ENCODE measurements at places on chromosomes 13 and 19. TPM values are rescaled to one million over a fixed set of nuclear protein-coding genes. Genes with fewer than 3 reads are reported as not detected.

FGF21 gene
- total RNA-seq = not detected

DAND5 gene
- total RNA-seq = not detected

RNF113B gene
- total RNA-seq = not detected

NCLN gene
- 86.3 TPM for total RNA-seq

SLC6A16 gene
- total RNA-seq = 2.2 TPM

CAPN12 gene
- total RNA-seq = 3.6 TPM

HIF3A gene
- total RNA-seq = not detected

DNA sequence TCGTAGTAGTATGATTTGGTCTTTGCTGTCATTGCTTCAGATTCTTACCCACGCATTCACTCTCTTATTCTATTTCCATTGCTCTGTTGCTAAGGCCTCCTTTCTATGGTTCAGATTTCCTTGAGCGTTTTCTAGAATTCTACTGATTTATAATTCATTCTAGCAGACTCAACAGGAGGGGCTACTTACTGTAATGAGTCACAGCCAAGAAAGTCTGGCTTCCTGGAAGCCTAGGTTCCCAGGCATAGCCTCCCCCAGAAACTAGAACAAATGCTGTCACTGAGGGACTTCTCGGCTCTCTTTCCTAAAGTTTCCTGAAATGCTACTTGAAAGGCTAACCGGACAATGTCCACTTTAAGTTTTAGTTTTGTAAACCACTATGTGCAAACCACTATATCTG lies 47.7 kb upstream of the SPATA13 start:
- H3K4me1 ChIP-seq = peaks cover 11% of the 10 kb centered on the region
- H3K27me3 ChIP-seq = peaks cover 33% of the 10 kb centered on the region
- DNase-seq = no peak
- H3K27ac ChIP-seq = no peak overlapping the region

DNA sequence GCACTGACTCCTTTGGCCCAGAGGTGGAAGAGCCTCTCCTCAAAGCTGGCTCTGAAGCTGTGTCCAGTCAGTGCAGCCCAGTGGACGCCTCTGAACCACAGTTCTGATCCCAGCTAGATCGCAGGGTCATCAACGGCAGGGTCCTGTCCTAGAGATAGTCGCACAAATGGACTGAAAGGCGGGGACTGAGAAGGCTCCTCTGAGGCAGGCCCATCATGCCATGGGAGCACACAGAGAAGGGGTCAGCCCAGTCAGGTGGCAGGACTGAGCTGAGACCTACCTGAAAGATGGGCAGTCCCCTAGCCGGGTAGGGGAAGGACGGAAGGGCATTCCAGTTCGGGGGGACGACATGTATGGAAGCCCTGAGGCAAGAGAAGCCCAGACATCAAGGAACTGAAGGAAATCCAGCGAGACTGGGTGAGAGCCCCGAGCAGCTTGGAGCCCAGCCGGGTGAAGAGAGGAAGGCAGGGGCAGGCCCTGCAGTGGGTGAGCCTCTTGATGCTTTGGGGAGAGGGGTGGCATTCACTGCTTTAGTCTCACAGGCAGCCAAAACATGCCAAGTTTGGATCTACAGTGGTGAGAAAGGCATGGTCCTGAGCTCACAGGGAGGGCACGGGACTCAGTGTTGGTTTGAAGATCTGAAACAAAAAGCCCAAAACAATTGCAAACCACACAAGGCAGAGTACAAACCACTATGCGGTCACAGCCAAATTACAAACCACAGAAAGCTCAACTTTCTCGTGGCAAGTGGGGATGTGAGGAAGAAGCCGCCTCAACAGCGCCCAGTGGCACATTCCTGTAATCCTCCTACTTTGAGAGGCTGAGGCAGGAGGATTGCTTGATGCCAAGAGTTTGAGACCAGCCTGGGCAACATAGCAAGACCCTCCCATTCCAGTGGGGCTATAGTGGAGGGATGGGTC lies 10.0 kb downstream of the CALM3 start:
- H3K27ac ChIP-seq = peak overlapping the region; percentile 77
- no peak for DNase-seq
- no peaks in the 10 kb centered on the region for H3K27me3 ChIP-seq
- peak overlapping the region; percentile 38 for H3K4me3 ChIP-seq
- H3K4me1 ChIP-seq = peaks cover 44% of the 10 kb centered on the region

DNA sequence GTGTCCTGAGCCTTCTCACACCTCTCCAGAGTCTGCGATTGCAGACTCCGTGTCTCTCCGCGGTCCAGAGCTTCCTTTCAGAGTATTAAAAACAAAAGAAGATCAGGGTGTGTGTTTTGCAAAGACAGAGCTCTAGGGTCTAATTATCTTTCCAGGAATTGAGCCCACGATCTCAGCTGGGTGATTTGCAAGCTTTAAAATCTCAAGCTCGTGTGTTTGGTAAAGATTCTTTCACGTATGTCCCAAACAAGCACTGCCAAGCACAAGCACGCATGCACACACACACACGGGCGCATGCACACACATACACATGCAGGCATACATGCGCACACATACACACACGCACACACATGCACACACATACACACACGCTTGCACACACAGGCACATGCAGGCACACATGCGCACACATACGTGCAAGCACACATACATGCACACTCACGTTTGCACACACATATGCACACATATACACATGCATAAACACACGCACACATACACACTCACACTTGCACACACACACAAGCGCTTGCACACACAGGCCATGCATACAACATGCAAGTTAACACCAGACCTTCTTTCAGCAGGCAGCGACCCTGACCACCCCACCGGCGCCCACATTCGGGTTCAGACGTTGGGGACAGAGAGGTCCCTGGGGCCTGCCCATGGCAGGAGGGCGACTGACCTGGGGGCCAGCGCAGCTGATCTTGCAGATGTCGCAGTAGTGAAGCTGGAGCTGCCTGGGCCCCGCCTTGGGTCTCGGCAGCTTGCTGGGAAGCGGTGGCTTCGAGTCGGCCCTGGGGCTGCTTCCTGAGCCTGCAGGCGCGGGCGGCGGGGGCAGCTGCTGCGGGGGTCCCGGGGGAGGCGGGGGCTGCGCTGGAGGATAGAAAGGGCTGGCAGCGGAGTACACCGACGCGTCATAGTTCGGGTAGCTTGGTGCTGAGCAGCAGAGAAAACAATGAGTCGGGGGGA lies 37.9 kb downstream of the ZFR2 start:
- no peak for DNase-seq
- no peaks in the 10 kb centered on the region for H3K4me1 ChIP-seq
- no peak overlapping the region for H3K4me3 ChIP-seq
- no peaks in the 10 kb centered on the region for H3K27me3 ChIP-seq

DNA sequence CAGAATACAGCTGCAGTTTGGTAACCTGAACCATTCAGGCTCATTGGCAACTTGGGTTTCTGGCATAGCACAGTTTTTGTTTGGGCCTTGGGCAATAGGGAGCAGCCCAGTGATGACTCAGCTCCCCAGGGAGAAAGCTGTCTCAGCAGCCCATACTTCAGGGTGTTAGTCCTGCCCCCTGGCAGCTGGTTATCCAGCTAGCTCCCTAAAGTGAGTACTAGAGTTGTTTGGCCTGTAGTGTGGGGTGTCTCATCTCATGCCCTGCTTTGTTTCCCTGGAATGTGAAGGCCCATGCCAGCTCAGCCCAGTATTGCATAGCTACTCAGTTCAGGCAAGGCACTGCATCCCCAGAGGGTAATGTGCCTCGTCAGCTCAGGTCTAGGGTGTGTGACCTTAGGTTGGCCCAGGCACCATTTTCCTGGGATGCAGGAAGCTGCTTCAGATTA lies 18.2 kb upstream of the ZNF543 start:
- no peak overlapping the region for H3K4me3 ChIP-seq
- no peak overlapping the region for H3K27ac ChIP-seq
- H3K27me3 ChIP-seq = no peaks in the 10 kb centered on the region
- H3K4me1 ChIP-seq = no peaks in the 10 kb centered on the region
- H3K36me3 ChIP-seq = peaks cover 84% of the 10 kb centered on the region
- DNase-seq = no peak

DNA sequence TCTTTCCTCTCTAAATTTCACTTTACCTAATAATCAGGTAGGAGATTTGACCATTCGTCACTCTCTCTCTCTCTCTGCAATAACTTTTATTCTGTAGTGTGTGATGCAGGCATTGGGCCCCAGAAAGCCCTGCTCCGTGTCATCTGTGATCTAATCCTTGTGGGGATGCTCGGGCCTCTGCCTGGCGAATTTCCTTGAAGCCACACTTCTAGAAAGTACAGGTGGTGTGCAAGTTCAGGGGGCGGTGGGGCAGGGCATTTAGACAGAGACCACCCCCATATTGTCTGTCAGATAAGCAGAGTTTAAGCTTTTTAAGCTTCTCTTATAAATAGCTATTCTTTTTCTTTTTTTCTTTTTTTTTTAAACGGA lies 53.4 kb upstream of the GPR12 start:
- no peak for DNase-seq
- no peaks in the 10 kb centered on the region for H3K36me3 ChIP-seq
- no peak overlapping the region for H3K27ac ChIP-seq
- H3K27me3 ChIP-seq = peaks cover 12% of the 10 kb centered on the region

DNA sequence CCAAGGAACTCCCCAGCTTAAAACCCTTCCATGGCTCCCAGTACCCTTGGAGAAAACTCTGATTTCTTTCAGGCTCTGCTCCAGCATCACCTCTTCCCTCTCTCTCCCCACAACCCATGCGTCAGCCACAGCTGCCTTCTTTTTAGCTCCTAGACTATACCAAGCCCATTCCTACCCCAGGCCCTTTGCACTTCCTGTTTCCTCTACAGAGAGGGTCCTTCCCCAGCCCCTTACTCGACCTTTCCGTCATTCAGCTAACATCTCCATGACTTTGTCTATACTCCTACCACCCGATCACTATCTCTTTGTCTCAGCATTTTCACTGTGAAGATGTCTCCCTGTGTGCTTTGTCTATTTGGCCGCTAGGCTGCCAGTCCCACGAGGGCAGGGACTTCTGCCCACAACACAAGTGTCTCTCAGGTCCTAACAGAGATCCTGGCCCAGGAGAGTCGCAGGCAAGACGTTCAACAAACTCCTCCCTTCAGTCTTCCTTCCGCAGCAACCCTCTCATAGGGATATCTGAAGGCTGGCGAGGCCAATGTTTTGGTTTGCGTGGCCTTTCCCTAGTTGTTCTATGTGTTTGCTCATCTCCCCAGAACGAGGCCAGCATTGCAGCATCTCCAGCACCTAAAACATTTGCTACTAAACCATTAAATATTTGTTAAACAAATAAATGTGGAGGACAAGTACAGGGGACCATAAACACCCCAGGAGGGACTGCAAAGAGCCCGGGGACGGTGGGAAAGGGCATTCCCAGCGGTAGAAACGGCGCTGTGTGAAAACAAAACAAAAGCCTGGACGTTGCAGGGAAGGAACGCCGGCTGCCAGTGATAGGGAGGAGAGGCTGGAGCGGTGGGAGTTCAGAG lies 816 bp downstream of the CCNP start:
- H3K27me3 ChIP-seq = peaks cover 43% of the 10 kb centered on the region
- H3K27ac ChIP-seq = no peak overlapping the region
- no peak overlapping the region for H3K4me3 ChIP-seq
- H3K36me3 ChIP-seq = no peaks in the 10 kb centered on the region
- DNase-seq = no peak
- peaks cover 18% of the 10 kb centered on the region for H3K4me1 ChIP-seq

DNA sequence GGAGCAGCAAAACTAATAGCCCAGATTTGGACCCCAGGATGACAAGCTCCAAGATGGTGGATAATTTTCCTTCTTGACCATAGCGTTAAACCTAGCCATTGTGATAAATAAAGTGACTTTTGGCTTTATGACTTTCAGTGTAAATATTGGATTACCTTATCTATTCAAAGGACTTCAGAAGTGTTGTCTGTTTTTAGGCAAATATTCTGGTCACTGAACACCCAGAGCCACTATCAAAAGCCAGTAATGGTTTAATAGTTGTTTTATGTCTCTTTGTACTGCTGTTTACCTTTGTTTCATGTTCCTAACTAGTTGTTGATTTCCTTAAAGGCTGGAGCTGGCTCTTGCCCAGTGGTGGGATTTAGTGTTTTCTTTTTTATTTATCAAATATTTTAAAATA lies 81.6 kb downstream of the FGF9 start:
- H3K36me3 ChIP-seq = no peaks in the 10 kb centered on the region
- DNase-seq = no peak
- no peaks in the 10 kb centered on the region for H3K4me1 ChIP-seq
- no peak overlapping the region for H3K4me3 ChIP-seq

- H3K27ac ChIP-seq = no peak overlapping the region
- DNase-seq = no peak
- peaks cover 5% of the 10 kb centered on the region for H3K36me3 ChIP-seq
- H3K27me3 ChIP-seq = no peaks in the 10 kb centered on the region
- H3K4me1 ChIP-seq = peaks cover 9% of the 10 kb centered on the region
- H3K4me3 ChIP-seq = peak overlapping the region; percentile 91
Measured at GRCh38 chr19:16497042-16497441, 848 bp downstream of the C19orf44 start.

GRCh38 chr19:31340042-31341025 lies 8.9 kb downstream of the TSHZ3 start:
- DNase-seq = no peak
- H3K4me3 ChIP-seq = no peak overlapping the region
- H3K27me3 ChIP-seq = peaks cover 53% of the 10 kb centered on the region
- peaks cover 14% of the 10 kb centered on the region for H3K4me1 ChIP-seq

GRCh38 chr19:2275588-2276428 lies 6.2 kb downstream of the PEAK3 start:
- H3K36me3 ChIP-seq = peaks cover 41% of the 10 kb centered on the region
- H3K27ac ChIP-seq = no peak overlapping the region
- H3K4me3 ChIP-seq = no peak overlapping the region
- no peaks in the 10 kb centered on the region for H3K27me3 ChIP-seq
- DNase-seq = no peak

DNA sequence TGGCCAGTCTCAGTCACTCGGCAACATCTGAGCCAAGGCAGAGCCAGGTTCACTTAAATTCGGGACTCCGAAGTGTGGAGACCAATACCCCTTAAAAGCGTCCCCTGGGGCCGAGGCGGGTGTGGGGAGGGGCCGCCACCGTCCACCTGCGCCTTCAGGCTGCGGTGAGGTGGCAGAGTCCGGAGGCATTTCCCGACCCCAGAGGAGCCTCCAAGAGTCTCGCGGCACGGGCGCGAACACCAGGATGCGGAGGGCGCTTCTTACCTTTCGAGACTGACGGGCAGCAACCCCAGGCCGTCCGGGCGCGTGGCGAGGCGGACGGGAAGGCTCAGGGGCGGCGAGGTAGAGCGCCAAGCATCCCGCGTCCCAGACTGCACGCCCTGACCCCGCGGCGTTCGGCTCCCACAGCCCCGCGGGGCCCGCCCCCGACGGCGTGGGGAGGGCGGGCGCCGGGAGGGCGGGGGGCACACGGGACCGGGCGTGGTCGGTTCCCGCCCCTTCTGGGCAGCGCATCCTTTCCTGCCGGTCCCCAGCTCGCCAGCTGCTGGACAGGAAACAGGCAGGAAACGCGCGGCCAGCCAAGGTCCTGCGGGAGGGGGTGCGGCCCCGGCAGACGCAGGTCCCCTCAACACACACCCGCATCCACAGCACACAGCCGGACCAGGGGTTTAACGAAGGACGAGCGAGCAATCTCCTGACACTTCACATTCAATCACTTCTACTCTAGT lies at the start of gene THSD1:
THSD1 (minus strand) TSS at position 406 of the 728 bp plus-strand sequence. CDS start 3,572 bp downstream, outside the sequence.
- peaks cover 25% of the 10 kb centered on the region for H3K27me3 ChIP-seq
- H3K4me3 ChIP-seq = peak within 1 kb of the TSS; percentile 66
- H3K36me3 ChIP-seq = peaks cover 3% of the 10 kb centered on the region
- H3K27ac ChIP-seq = no peak within 1 kb of the TSS
- H3K4me1 ChIP-seq = peaks cover 14% of the 10 kb centered on the region

- no peak for DNase-seq
- peaks cover 23% of the 10 kb centered on the region for H3K4me1 ChIP-seq
- H3K27ac ChIP-seq = peak overlapping the region; percentile 49
- peaks cover 56% of the 10 kb centered on the region for H3K36me3 ChIP-seq
- no peak overlapping the region for H3K4me3 ChIP-seq
Measured at GRCh38 chr19:40724855-40725254, 7.9 kb downstream of the ITPKC start.

- H3K27me3 ChIP-seq = no peaks in the 10 kb centered on the region
- DNase-seq = peak; percentile 92
- H3K27ac ChIP-seq = peak within 1 kb of the TSS; percentile 95
- H3K4me3 ChIP-seq = peak within 1 kb of the TSS; percentile 89
- peaks cover 51% of the 10 kb centered on the region for H3K36me3 ChIP-seq
- H3K4me1 ChIP-seq = peaks cover 13% of the 10 kb centered on the region
Measured at GRCh38 chr19:52637718-52638585, at the start of gene ZNF83. Gene ZNF83, minus strand, starts transcription at chr19:52638355.
